ENCODE measurements at places on chromosomes 2 and 18.

DNA sequence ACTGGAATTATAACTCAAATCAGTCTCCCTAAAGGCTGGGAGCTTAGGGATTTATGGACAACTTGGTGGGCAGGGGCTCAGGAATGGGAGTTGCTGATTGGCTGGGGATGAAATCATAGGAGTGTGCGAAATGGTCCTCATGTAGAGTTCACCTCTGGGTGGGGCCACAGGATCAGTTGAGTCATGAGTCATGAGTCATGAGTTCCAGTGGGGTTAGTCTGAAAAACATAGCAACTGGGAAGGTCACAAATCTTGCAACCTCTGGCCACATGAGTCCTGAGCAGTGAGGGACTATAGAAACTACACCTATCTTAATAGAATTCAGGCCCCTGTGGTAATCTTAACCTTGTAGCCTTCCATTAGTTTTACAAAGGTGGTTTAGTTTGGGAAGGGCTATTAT is 383.3 kb downstream of the RBM43 start:
- no peak for DNase-seq

DNA sequence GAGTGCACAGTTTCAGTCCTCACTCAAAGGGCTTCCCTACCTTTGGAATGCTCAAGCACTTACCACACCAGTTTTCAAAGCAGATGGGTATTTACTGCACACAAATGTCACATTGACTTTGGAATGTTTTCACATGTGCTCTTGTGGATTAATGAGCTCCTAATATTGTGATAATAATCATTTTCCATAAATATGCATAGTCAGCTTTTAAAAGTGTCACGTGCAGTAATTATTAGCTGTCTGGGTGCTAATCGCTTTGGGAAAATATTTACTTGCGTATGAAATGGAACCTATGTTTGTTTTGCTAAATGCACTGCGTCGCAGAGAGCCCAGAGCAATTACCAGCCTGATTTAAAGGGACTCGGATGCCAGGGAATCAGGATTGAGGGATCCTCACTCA is 229.3 kb downstream of the SMAD2 start:
- no peak for DNase-seq

- DNase-seq = no peak
These were observed 71.1 kb downstream of the BIRC6 start for GRCh38 chr2:32427672-32428610.

DNA sequence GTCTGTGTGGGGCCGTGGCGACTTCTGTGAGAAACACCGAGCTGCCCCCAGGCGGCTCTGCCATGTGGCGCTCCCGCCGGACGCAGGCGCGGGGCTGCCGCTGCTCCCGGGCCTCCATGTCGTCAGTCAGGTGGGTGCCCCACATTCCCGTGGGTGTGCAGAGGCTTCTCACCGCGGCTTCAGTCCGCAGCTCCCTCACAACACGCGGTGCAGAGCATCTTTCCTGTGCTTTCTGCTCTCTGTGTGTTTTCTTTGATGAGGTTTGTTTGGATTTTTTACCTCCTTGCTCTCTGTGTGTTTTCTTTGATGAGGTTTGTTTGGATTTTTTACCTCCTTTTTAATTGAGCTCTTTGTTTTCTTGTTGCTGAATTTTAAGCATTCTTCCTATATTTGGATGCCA is 13.0 kb downstream of the AQP12A start:
- DNase-seq = no peak

DNA sequence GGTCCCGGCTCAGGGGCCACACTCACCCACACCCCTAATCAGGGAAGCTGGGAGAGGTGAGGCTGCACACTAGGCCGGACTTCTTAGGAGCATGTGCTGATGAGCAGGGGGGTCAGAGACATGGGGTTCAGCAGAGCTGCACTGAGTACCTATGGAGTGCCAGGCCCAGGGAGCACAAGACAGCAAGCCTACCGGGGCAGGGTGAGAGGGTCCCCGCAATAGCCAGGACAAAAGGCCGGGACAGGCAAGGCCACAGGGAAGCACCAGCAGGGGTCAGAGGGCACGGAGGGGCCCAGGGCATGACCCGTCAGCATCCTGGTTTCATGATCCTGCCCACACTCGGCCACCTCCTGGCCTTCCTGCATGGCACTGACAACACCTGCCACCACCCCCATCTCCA is 73.5 kb downstream of the TNS1 start:
- no peak for DNase-seq

GRCh38 chr2:234373481-234374149 is 123.3 kb downstream of the ARL4C start:
- no peak for DNase-seq

- DNase-seq = no peak
These were observed 35.6 kb downstream of the MAL start for GRCh38 chr2:95061119-95061512.

DNA sequence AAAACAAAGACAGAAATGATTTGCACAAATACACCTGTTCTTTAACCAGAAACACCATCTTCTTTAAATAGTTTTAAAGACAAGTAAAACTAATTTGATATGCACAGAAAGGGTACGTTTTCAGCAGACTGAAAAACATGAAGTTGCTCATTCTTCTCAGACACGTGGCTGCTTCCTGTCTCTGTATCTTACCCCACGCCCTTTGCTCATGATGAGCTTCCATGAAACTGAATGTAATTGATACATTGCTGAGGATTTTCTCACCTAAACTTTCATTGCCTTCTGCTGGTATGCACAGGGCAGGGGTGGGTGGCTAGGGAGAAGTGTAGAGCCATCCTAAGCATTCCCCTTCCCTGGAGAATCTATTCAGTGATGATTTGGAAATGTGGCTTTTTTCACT is 644.3 kb downstream of the BCL11A start:
- DNase-seq = no peak

GRCh38 chr2:71524476-71524875 is 71.1 kb downstream of the DYSF start:
- DNase-seq = no peak

- DNase-seq = no peak
These were observed 149.3 kb downstream of the COL6A3 start for GRCh38 chr2:237264480-237265219.

- DNase-seq = no peak
These were observed 9.2 kb downstream of the SEPTIN10 start for GRCh38 chr2:109604597-109604996.

GRCh38 chr2:24840164-24840869 is 47.1 kb downstream of the CENPO start:
- no peak for DNase-seq

DNA sequence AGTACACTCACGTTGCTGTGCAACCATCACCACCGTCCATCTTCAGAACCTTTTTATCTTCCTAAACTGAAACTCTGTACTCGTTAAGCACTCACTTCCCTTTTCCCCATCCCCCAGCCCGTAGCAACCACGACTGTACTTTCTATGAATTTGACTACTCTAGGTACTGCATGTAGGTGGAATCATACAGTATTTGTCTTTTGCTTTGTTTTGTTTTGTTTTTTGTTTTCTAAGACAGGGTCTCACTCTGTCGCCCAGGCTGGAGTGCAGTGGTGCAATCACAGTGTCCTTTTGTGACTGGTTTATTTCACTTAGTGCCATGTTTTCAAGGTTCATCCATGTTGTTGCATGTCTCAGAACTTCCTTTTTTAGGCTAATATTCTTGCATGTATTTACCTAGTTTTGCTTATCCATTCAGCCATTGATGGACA is 7.0 kb upstream of the TYMS start:
- no peak for DNase-seq

GRCh38 chr2:68921646-68922045 is 31.0 kb downstream of the GKN2 start:
- no peak for DNase-seq

DNA sequence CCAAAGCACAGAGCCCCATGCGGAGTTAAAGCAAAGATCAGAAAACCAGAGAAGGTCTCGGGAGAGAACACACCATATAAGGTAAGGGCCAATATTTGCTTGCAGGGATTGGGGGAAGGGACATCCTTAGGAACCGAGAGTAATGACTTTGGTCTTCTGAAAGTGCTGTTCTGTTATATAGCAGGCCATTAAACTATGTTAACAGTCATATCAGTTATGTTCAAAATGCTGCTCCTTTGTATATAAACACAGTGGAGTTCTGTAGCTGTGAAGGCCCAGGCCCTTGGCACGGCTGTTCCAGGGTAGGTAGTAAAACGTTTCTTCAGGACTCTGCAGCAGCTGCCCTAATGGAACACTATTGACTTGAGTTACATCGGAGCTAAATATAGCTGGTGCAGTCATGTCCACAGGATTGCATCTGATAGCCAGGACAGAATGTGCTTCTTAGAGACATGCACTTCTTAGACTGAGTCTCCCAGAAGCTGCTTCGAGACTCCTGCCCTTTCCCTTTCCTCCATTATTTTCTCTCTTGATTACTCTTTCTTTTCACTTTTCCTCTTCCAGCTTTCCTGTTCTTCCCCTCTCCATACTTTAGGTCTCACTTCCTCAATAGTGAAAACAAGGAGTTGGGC is 122.4 kb downstream of the SETBP1 start:
- DNase-seq = no peak

DNA sequence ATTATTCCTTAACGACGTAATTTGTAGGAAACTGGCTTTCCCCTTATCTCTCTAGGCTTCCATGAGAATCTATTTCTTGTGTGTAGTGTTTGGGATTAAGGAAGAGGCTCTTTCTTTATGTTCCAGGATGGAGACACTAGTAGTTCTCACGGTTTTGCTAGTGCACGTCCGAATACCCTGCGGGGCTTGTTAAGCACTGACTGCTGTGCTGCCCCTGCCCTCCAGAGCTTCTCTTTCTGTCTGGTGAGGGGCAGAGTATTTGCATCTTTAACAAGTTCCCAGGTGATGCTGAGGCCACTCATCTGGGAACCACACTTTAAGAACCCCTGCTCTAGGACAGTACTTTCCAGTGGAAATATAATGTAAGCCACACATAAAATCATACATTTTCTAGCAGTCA is 76.4 kb downstream of the SPATS2L start:
- DNase-seq = no peak

DNA sequence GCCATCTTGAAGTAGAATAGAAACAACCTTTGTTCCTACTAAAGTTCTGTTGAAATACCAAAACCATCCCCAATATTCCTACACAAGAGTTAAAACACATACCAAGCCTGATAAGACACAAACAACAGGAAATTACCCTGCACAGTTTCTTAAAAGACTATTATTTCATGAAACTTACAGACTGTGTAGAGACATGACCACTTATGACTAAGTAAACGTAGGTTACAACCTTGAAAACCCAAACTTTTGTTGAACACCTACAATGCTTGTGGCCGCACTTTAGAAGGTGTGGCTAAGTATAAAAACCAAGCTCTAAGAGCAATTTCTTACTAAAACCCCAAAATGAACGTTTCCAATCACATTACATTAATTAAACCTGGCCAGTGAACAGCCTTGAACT is 2.0 kb downstream of the SMAD2 start:
- no peak for DNase-seq

DNA sequence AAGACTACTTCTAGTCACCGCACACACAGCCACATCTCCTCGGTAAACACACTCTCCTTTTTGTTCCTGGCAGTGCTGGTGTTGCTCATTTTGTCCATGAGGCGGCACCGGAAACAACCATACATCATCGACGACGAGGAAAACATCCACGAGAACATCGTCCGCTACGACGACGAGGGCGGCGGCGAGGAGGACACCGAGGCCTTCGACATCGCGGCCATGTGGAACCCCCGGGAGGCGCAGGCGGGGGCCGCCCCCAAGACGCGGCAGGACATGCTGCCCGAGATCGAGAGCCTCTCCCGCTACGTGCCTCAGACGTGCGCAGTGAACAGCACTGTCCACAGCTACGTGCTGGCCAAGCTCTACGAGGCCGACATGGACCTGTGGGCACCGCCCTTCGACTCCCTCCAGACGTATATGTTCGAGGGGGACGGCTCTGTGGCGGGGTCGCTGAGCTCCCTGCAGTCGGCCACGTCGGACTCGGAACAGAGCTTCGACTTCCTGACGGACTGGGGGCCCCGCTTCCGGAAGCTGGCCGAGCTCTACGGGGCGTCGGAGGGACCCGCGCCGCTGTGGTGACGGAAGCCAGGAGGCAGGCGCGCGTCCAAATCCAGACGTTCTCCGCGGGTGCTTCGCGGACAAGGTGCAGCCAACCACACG is 221.0 kb downstream of the CDH20 start:
- no peak for DNase-seq

DNA sequence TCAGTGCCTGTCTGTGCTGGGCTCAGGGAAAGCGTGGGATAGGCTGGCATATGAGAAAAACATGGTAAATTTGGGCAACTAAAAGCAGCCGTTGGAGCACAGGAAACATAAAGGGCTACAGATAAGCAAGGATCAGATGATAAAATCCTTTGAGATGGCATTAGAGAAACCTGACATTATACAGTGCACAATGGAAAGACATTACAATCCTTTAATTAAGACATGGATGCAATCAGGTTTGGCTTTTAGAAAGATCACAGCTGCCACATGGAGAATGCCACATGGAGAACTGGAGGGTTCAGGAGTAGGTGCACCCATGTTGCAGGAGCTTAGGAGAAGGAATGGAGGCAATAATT is 117.3 kb downstream of the CDC42EP3 start:
- DNase-seq = no peak

DNA sequence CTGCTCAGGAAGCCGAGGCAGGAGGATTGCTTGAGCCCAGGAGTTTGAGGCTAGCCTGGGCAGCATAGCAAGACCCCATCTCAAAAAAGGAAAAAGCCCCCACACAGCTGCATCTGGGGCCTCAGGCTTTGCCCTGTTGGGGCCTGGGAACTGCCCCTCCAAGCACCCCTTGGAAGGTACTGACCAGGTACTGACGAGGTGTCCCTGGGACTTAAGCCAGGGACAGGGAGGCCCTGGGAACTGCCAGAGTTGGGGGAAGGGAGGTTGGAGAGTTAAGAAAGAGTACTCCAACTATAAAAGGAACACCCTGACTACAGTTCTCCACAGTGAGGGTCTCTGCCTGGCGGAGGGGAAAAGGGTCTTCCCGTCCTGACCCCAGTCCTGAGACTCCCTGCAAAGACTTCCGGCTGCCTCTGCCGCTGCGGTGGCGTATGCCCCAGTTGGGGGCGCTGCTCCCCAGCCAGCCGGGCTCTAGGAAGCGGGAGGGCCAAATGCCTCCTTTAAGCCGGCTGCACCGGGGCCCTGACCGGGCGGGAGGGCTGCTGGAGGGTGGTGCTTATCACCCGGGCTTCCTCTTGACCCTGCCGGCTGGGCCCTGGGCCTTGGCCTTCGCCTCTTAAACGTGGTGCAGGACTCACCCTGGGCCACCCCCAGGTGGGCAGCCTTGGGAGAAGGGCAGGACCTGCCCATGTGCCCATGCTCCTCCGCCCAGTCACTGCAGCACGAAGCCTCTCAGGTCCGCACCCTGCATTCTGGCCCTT is 12.8 kb downstream of the SLC30A3 start:
- DNase-seq = no peak

DNA sequence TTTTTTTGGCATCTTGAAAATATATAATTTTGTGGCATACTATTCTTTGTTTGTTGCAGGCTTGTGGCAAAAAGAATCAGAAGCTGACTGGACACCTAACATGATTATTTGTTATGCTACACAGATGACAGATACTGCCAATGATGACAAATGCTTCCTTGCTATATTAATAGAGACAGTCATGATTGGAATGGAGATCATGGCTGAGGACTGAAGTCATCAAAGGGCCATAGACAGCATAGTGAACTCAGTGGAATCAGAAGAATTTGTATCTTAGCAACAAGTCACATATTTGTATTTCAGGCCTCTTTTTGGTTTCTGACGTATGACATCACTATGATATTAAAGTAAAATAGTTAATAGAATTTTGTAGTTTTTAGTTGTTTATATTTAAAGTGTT is 1003.8 kb upstream of the DDX18 start:
- DNase-seq = no peak
